ENCODE measurements at places on chromosomes 12 and 14.

DNA sequence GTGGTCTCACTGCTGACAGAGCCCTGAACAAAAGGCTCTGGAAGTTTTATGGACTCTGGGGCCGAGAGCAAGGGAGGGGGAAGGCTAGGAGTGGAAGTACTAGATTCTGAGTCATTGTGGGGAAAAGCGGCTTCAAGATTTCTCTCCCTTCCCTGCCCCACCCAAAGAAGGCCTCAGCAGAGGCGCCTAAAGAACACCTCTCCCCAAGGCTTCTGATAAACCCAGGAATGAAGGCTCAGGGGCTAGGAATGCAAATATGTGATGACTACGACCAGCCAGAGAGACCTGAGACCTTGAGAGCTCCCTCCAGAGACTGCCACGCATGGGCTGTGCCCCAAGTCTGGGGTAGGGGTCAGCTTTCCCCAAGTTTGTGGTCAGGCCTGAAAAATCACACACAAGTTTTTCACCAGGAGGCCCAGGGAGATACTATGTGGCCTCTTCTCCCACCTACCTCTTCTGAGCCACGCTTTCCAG, 130.7 kb upstream of the HIF1A start:
- no peak for DNase-seq

- DNase-seq = no peak
These were observed 45.3 kb downstream of the IQSEC3 start for GRCh38 chr12:111699-112493.

- DNase-seq = no peak
These were observed 200.5 kb upstream of the OR4E1 start for GRCh38 chr14:21874167-21874566.

DNA sequence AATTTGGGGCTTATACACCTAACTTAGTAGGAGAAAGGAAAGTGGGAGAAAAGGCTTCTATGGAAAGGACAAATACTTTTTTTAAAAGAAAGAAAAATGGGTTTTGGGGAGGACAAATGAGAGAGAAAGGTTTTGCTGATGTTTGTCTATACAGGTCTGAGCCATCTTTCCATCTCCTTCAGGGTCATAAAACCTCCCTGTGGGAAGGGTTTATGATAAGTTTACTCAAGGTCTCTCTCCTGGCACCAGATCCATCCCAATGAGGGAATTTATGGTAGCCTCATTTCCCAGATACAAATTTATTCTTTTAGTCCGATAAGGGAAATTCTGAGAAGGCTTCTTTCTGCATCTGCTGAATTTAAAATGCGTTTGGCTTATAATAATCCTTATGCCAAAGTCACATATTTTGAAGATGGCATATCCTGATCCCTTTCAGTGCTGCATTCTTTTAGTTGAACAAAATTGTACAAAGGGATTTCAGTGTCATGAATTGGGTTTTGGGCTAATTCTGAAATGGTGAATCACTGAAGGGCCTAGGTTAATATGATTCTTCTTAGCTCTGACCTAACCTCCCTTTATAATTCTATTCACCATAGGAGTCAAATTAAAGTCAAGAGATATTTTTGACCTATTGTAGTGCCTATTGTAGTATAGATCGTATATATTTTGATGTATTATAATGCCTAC, 173.5 kb upstream of the DYRK2 start:
- DNase-seq = no peak

- DNase-seq = no peak
These were observed 28.7 kb downstream of the AICDA start for GRCh38 chr12:8584004-8584403.

DNA sequence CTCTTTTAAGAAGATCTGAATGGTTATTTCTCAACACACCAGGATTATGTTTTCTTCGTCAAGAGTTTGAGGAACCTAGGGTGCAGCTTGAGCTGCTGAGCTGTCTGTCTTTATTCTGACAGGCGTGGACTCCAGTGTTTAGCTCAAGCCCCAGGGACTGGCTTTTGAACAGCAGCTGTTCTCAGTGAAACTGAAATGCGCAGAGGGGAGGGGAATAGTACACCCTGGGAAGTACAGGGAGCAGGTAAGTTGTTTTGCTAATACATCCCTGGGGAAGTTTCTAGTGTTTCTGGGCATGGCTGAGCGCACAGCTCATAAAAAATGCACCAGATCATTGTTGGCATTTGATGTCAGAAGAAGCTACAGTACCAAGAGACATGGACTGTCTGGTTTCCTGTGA, 659.8 kb downstream of the DIO2 start:
- no peak for DNase-seq

DNA sequence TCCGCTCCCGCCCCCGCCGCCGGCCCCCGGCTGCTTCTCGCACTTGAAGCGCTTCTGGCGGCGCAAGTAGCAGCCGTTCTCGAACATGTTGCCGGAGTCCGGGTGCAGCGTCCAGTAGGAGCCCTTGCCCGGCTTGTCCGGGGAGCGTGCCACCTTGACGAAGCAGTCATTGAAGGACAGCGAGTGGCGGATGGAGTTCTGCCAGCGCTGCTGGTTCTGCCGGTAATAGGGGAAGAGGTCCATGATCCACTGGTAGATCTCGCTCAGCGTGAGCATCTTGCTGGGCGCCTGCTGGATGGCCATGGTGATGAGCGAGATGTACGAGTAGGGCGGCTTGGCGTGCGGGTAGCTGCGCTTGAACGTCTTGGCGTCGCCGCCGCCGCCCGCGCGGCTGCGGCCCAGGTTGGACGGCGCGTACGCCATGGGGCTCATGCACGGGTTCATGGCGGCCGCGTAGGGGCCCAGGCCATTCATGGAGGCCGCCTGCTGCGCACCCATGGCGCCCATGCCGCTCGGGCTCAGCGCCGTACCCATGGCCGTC, 3.0 kb downstream of the FOXA1 start:
- DNase-seq = no peak

GRCh38 chr12:54479421-54479820, 6.0 kb upstream of the GTSF1 start:
- DNase-seq = no peak

GRCh38 chr12:49284672-49285071, 10.3 kb upstream of the PRPH start:
- no peak for DNase-seq

- peak; percentile 43 for DNase-seq
These were observed 6.3 kb downstream of the FLRT2 start for GRCh38 chr14:85535991-85536832.

GRCh38 chr14:85401384-85401783, 128.6 kb upstream of the FLRT2 start:
- no peak for DNase-seq

- DNase-seq = no peak
These were observed 84.0 kb downstream of the CCDC88C start for GRCh38 chr14:91333650-91334039.

- DNase-seq = no peak
These were observed 51.2 kb downstream of the TESC start for GRCh38 chr12:117047810-117048584.

DNA sequence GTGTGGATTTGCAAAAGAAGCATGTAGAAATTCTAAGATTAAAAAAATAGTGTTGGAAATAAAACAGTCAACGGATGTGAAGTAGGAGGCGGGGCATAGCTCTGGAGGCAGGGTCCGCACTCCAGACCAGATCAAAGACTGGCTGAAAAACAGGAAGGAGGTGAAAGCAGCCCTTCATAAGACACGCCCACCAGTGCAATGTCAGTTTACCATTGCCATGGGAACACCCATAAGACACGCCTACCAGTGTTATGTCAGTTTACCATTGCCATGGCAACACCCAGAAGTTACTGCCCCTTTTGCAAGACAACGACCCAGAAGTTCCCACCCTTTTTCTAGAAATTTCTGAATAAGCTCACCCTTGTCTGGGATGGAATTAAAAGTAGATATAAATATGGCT, 87.1 kb downstream of the FZD10 start:
- DNase-seq = no peak

- no peak for DNase-seq
These were observed 38.1 kb downstream of the SMOC1 start for GRCh38 chr14:69917287-69917686.
